ENCODE measurements at places on chromosomes 1 and 21. TPM values are rescaled to one million over a fixed set of nuclear protein-coding genes. Genes with fewer than 3 reads are reported as not detected.

- H3K4me3 ChIP-seq: no peak overlapping the region
- no peak for DNase-seq
- H3K36me3 ChIP-seq: peaks cover 3% of the 10 kb centered on the region
- H3K4me1 ChIP-seq: peaks cover 24% of the 10 kb centered on the region
Measured at GRCh38 chr1:59657873-59658465, 156.8 kb upstream of the HOOK1 start.

- H3K27ac ChIP-seq: no peak overlapping the region
- DNase-seq: no peak
- H3K27me3 ChIP-seq: no peaks in the 10 kb centered on the region
Measured at GRCh38 chr1:64535938-64536835, 66.3 kb downstream of the CACHD1 start.

- H3K27me3 ChIP-seq: peaks cover 3% of the 10 kb centered on the region
- H3K4me1 ChIP-seq: peaks cover 27% of the 10 kb centered on the region
- no peak for DNase-seq
- H3K4me3 ChIP-seq: no peak overlapping the region
- H3K27ac ChIP-seq: no peak overlapping the region
Measured at GRCh38 chr21:36494557-36494956, 14.6 kb upstream of the CLDN14 start.

DNA sequence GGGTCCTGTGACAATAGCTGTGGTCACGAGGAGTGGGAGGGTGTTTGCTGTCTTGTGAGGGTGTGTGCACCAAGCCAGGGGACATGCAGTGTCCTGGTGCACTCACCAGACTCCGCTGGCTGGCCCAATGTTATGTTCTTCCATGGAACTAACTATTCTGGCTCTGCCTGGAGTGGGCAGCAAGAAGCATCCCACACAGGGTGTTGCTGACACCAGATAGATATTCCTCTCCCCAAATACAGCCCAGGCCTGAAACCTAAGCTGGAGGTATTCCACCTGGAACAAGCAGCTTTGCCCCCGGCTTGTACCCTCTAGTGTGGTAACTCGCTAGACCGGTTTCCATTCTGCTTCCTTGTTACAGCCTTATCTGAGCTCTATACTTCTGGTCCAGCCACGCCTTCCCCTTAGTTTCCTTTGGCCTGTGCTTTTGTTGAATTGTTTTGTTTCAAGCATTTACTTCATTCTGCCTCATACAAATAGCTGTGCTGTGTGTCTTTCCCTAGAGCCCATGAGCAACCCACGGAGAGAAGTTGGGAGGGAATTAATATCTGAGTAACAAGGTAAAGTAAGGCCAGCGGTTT is 14.7 kb upstream of the LY9 start:
- no peak overlapping the region for H3K27ac ChIP-seq
- peaks cover 5% of the 10 kb centered on the region for H3K27me3 ChIP-seq
- no peak for DNase-seq
- no peaks in the 10 kb centered on the region for H3K36me3 ChIP-seq

The RPTN gene
- not detected for total RNA-seq

Data from neural crest cell (in vitro differentiated cells).